ENCODE measurements at places on chromosomes 7 and 10.

DNA sequence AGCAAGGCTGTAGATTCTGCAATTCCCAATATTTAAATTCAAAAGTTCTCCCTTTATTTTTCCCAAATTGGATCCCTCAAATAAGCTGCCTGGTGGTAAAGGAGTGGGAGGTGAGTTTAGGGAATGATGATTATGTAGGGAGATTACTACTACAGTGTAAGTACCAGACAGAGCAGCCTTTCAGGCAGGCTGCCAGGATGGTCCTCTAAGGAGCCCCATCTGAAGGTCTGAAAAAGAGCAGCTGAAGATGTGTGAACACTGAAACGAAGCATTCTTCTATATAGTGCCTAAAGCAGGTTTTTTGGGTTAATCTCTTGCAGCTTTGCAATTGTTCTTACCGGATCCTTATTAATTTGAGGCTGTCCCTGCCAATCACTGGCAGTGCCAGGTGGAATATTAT is 84.7 kb downstream of the CREB5 start:
- DNase-seq, result no peak

GRCh38 chr10:2488446-2489005 is 578.8 kb upstream of the PFKP start:
- no peak for DNase-seq

DNA sequence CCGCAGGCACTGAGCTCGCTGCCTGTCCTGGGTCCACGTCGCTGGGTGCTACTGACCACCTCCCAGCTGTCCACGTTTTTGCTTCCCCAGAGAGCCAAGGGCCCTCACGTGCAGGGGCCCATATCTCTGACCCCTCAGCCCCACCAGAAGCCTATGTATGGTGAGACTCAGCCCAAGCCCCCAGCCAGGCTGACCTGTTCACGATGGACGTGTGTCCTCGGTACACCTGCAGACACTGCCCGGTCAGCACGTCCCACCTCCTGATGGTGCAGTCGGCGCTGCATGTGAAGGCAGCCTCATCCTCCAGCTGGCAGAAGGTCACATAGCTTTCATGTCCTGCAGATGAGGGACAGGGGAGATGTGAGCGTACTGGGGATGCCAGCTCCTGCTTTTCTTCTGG is 9.9 kb downstream of the WDR86 start:
- no peak for DNase-seq

DNA sequence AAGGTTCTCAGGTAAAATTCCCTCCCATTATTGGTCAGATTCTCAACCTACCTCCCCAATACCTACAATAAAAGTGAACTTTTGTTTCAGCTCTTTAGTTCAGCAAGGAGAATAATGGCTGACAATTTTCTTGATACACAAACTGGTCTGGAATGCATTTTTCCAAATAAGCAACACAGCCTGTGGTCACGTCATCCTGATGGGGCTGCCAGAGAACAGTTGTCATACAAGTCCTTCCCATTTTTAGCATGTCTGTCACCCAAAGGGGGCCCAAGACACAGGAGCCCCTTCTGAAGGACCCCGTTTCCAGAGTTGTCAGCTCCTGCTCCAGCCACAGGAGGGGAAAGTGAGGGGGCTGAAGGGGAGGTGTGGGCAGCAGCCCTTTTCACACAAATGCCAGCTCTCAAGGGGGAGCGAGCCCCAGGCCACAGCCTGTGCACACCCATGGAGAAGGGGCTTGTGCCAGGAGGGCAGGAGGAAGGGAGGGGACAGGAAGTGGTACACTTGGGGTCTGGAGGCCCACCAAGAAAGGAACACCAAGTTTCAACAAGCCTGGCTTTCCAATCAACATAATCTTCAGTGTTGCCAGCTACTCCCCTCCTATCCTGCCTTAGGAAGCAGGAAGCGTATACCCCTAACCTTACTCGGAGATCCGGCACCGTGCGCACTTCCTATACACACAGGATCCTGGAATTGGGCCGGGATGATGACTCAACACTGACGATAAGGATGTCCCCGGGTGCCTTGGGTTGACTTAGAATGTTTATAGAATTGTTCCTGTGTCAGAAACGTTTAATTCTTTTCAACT is 43.4 kb upstream of the PDLIM1 start:
- DNase-seq, result no peak

DNA sequence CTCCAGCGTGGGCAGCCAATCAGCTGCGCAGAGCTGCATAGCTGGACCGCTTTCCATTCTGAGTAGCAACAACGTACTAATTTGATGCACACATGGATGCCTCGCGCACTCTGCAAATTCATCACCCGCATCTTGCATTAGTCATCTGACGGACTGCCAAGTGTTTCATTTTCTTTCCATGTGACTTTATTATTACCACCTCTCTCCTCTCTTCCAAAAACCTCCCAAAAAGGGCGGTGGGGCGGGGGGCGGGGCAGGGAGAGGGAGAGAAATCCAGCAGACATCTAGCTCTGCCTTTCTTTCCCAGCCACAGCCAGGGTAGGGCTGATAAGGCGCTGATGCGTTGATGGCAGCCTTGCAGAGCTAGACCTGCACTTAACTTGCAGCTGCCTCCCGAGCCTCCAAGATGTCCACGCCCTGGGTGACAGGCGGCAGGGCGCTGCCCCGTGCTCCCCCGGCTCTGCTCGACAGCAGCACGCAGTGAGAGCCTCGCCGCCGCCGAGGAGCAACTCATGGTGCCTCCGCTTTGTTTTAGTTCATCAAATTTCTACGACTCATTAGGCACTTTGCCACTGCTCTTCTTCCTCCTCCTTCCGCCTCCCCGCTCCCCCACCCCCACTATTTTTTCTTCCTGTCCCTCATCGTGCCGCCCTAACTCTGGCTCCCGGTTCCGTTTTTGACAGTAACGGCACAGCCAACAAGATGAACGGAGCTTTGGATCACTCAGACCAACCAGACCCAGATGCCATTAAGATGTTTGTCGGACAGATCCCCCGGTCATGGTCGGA is 147.3 kb downstream of the CELF2 start:
- no peak for DNase-seq

GRCh38 chr10:107409522-107409921 is 245.0 kb upstream of the SORCS1 start:
- DNase-seq, result no peak

DNA sequence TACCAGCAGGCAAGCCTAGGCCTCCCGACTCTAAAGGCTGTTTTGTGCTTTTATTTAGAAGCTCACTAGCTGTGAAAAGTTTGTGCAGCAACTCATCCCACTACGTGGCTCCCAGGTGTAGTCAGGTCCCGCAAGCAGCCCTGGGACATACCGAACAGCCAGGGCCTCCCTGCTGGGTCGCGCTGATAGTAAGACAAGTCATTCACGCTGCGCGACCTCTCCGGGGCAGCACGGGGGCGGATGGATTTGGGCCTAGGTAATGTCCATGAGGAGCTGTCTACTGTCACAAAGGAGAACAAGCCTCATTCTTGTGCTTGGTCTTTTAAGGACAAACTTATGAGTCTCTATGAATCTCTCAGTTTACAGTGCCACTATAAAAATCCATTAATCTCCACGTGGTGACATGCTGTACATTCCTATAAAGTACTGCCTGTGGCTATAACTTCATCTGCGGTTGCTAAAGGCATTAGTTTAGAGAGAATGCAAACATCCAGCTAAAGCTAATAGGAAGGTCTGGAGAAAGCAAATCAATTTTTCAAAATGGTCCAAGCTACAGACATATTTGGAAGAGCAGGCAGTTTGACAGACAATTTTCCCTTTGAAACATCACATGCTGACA is 546.8 kb downstream of the PHTF2 start:
- no peak for DNase-seq

DNA sequence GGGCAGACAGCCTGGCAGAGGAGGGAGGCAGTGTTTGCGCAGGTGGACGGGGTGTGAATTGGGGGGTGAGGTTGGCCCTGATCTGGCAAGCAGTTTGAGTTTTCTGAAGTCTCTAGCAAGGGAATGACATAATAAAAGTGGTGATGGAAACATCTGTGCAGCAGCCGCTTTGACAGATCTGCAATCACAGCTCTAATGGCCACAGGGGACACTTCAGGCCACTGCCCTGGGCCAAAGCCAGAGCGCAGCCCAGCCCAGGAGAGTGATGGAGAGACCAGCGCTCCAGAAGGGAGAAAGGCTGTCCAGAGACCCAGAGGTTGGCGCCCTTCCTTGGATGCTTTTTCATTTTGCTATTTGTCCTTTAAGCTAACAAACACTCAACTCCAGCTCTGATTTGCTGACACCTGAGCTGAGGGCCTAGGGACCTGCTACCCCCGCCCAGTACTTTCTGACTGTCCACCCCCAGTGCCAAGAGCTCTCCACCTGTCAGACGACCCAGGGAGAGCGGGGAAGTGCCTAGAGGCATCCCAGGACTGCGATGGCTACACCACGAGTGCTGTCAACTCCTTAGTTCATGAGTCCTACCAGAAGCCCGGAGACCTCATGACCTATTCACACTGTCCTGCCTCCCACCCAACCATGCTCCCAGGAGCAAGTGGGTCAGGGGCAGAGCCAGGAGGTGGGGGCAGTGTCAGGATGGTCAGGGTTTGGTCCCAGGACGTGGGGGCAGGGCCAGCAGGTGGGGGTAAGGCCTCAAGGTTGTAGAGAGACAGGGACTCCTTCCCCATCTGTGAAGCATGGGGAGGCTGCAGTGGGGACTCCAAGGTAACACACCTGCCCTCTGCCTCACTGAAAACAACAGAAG is 112.6 kb downstream of the PRKAG2 start:
- no peak for DNase-seq

DNA sequence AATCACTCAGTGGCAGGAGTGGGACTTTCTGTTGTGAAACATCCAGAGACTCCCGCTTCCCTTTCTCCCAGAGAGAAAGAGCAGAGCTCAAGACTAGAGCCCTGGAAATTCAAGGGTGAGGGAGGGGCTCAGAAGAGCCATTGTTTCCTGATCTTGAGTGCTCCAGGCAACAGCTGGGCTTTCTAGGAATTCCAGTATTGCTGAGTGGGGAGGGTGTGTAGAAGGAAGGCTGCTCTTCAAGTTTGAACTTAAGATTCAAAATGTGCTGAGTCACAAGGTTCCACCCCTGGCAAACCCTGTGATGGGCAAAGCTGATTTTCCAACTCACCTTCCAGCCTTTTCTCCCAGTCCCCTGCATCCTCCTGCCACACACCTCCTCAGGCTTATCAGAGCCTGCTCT is 42.3 kb upstream of the MSRB2 start:
- no peak for DNase-seq

DNA sequence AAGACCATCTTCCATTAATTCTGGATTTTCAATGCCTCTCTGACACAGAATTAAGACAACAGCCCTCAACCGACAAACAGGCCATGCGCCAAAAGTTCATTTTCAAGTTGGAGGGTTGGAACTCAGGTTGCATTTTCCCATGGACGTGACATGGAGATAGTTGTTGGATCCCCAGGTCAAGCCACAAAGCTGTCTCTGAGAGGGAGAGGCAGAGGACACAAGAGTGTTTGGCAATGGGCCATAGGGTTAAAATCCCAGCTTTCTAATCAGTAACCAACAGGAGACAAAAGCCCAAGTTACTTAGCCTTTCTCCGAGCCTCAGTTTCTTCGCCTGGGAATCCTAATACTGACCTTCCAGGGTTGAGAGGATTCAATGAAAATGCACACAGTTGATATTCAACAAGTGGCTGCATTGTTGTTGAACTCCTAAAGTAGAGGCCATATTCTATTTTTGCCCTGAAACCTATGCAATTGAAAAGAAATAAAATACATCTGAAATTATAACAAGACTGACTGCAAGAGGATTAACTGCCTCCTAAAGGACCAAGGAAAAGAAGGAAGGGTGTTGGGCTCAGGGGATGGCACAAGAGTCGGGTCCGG is 44.3 kb downstream of the SORBS1 start:
- DNase-seq, result no peak

- DNase-seq, result no peak
Observed at GRCh38 chr10:117502421-117503243, 39.9 kb upstream of the EMX2 start.

DNA sequence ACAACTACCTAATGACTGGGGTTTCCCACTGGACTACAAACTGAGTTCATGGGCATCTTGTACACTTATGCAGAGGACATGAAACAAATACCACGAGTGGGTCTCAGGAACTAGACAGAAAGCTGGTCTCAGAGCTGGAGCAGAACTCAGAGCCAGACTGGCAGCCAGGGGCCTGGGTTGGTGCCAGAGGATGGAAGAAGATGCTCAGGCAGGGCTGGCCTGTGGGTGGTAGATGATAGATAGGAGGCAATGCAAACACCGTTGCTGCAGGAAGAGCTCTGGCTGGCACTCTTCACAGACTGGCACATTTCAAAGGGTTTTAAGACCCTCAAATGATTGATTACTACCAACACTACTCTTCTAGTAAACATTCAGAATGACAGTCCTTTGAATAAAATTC is 28.8 kb downstream of the ENO4 start:
- DNase-seq, result no peak

DNA sequence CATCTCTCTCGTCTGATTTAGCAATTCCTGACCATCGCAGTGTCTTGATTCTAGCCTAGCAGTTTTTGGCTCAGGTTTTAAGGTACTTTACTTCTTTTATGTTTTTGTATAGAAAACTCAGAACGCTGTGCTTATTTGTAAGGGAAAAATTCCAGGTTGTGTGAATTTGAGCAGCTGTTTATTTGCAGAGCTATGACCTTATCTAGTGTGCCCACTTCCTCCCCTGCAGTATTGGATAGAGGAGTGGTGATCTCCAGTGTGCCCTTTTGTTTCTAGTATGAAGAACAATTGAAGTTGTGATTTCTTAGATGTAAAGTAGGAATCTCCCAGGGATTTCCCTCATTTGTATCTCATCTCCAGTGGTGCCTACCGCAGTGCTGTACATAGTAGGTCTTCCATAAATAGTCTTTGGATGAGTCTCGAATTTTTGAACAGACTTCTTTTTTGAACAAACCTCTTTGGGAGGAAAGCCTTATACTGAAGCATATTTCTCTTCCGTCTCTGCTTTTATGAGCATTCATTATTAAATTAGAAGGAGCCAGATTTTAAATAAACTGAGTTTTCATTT is 40.0 kb downstream of the GARS1 start:
- DNase-seq, result no peak

- no peak for DNase-seq
Observed at GRCh38 chr10:6671976-6672375, 91.9 kb upstream of the PRKCQ start.

- no peak for DNase-seq
Observed at GRCh38 chr7:131431756-131432155, 104.1 kb downstream of the MKLN1 start.

DNA sequence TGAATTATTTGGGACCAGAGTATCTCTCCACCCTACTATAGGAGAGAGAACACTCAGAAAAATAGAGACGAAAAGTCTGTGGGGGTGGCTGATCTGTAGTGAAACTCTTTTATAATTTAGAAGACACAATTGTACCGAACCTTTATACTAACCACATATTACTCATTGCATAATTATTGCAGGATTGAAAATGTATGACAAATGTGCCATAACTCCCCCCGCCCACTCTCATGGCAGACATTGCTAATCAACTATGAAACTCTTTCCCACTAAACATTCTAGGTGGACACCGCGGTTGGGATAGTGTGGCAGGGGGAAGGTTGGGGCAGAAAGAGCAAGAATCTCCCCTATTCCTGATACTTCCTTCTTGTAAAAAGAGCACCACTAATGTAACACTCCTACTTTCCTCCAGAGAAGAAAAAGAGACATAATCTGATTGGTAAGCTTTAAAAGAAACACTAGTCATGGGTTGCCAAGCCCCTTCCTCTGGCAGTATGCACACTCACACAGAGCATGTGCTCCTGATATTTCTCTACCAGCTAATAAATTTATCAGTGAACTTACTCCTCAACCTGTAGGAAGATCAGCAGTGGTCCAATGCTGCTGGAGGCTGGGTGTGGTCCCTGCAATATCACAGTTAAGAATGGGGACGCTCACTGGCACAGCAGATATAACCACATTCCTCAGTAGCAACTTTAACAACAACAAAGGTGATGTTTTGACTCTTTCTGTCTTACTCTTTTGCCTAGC is 18.7 kb upstream of the ARID5B start:
- DNase-seq, result no peak

GRCh38 chr7:98968621-98969020 is 90.3 kb downstream of the TRRAP start:
- no peak for DNase-seq

All from right renal pelvis (tissue), 4 donors.